ENCODE measurements at places on chromosomes 4 and X.

- no peak for DNase-seq
Measured at GRCh38 chr4:183443655-183444213, 702 bp upstream of the CDKN2AIP start.

DNA sequence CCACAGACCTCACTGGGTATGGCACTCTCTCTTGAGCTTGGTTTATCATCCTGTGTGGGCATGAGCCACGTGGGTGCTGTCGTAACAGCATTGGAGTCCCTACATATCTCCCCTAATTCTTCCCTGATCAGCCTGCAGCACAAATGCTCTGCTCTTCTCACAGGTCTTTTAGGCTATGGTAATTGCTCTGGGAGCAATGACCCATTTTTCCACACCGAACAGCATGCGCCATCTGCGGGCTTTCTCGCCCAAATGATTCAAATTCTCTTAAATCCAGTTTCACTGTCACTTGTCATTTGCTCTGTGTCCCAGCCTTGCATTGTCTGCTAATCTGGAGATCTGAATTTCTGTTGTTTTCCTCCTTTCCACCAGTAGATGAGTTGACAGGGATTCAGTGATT, 48.9 kb upstream of the GATB start:
- no peak for DNase-seq

DNA sequence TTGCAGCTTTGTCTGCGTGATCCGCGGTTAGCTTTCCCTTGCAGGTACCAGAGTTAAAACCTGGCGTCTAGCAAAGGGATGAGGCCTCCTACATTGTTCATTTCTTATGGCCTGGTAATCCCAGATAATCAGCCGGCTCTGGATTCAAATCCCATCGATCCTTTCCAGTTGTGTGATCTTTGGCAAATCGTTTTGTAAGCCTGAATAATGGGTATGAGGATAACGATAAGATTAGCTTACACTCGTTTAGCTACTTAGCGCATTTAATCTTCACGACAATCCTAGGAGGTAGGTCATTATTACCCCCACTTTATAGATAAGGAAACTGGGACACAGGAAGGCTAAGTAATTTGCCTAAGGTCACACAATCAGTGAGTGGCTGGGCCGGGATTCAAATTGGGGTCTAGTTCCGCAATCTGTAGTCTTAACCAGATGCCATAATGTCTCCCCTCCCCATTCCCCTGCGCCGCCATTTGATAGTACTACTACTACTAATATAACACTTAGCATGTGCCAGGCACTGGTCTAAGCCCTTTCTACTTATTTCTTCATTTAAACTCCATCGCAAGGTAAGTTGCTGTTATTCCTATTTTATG, 1.7 kb upstream of the UBA1 start:
- no peak for DNase-seq

DNA sequence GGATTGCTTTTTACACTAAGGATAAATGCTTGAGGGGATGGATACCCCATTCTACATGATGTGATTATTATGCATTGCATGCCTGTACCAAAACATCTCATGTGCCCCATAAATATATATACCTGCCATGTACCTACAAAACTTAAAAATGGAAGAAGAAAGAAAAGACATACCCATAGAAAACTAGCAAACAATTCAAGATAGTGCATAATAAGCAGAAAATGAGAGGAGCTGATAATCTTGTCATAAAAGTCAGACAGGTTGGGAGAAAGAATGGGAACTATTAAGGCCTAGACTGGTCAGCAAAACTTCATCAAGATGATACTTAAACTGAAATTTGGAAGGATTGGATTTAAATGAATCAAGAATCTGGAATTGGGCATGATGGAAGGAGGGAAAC, 21.6 kb upstream of the MAGEB17 start:
- DNase-seq, result no peak

- no peak for DNase-seq
Measured at GRCh38 chr4:99408346-99408745, 26.8 kb downstream of the ADH7 start.

- DNase-seq, result no peak
Measured at GRCh38 chrX:69618803-69619202, 2.9 kb downstream of the EDA start.

DNA sequence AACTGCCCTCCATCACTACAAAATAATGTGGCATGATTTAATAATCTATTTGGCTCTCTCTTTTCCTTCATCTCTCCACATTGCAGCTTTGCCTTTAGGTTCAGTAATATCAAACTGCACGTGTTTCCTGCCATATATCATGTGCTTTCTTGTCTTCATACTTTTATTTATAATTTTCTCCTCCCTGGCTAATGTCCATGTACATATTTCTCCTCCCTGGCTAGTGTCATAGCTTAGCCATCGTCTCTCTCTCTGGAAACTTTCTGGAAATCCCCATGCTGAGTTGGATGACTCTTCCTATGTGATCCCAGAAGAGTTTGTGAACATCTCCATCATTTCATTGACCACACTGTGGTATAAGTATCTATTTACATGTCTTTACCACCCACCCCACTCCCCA, 21.3 kb upstream of the PDGFC start:
- no peak for DNase-seq

GRCh38 chrX:7444967-7445366, 297.0 kb upstream of the PUDP start:
- no peak for DNase-seq

DNA sequence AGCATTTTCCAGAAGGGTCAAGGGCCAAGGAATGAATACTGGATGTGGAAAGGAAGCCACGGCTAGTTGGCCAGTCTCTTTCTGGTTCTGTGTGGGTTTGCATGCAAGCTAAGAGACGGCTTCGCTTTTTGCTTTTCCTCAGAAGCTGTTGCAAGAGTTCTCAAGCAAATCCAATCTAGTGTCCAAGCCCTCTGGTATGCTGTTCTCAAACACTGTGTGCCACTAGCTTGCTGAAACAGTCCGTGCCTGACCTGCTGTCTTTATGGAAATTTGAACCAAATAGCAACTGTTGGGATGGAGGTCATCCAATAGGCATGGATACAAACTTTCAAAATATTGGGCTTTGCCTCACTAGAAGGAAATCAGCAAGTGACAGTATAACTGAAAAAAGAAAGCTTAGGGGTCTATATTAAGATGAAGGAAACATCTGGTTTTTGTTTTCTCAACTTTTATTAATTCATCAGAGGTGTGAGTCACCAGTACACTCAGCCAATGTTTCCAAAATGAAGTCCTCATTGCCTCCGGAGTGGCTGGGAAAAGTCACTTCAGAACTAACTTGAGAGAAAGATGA, 70.5 kb downstream of the SLC9A6 start:
- no peak for DNase-seq

DNA sequence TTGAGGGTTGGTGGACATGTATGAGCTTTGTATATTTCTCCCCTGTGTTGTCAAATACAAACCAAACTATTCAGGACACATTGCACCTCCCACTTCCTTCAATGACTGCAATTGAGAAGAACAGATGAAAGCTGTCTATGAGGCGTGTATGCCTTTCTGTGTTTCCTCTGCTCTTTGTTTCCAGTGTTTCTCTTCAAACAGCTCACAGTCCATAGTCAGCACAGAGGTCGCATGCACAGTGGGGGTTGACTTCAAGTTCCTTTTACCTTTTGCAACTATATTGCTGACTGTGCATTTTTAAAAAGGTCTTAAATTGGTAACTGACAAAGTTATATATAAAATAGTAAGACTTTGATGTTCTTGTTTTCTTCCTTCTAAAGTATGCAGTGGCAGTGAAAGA, 957.8 kb downstream of the C4orf33 start:
- DNase-seq, result no peak

GRCh38 chrX:644304-645281, 14.0 kb downstream of the SHOX start:
- DNase-seq, result peak; percentile 59

DNA sequence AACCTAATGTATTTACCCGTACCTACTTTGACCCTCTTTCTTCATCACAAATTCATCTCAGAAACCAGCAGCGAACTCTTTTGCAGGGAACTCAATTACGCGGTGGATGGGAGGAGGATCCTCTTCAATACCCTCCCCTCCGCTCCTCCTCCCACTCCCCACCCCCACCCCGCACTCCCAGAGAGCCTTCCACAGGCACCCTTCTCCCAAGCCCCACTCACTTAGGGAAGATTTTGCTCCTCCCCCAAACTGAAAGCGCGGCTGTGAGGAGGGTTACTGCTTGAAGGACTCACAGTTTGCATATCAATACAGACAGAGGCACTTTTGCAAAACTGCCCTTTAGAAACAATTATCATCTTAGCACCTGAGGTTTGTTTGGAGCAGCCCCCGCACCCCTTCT, 960 bp upstream of the IL1RAPL1 start:
- DNase-seq, result peak; percentile 56

GRCh38 chrX:30060718-30061117, 154.6 kb upstream of the MAGEB2 start:
- no peak for DNase-seq

- DNase-seq, result no peak
Measured at GRCh38 chrX:148582353-148582752, 81.9 kb downstream of the AFF2 start.

DNA sequence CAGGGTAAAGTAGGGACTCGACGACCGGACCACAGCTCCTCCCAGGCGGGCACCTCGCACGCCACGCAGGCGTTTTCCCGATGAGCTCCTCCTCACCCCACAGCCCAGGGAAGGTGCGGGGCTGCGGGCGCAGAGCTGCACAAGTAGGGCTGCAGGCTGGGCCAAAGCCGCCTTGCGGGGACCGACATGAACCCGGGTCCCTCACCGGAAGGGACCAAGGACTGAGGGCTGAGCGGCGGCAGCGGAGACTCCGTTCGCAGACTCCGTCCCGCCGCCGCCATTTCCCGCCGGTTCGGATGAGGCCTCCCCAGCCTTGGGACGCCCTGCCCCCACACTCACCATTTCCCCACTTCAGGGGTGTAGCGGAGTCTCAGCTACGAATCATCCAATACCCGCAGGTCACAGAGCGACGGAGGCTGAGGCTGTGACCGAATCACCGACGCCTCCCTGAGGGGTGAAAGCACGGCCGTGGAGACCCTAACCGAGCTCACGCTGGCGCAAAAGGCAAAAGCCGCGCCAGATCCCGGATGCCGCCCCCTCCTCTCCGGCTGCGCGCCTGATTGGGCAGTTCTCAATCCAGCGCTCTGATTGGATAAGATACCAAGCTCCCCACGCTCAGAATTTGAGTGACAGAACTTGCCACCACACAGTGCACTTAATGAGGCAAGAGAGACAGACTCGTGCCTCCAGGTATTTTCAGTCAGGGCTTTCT, at the start of gene ZNF732:
Gene ZNF732, minus strand, starts transcription at position 506 of the 712 bp plus-strand sequence. Its CDS starts 164 bp downstream, at position 342.
- DNase-seq, result no peak

DNA sequence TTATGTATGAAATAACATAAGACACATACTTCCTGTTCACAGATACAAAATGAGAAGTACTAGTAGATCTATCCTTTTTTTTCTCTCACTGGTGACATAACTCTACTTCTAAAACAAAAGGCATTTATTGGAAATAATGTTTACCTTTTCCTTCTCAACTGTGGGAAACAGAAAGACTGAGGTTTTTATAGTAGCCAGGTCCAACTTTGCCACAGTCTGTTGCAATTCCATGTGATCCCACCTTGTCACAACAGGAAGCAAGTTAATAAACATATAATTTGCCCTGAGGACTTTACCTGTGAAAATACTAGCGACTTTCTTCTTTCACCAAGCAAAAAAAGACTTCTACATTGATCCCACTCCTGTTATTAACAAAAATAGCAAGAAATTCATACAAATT, 475.8 kb downstream of the PDGFC start:
- no peak for DNase-seq

DNA sequence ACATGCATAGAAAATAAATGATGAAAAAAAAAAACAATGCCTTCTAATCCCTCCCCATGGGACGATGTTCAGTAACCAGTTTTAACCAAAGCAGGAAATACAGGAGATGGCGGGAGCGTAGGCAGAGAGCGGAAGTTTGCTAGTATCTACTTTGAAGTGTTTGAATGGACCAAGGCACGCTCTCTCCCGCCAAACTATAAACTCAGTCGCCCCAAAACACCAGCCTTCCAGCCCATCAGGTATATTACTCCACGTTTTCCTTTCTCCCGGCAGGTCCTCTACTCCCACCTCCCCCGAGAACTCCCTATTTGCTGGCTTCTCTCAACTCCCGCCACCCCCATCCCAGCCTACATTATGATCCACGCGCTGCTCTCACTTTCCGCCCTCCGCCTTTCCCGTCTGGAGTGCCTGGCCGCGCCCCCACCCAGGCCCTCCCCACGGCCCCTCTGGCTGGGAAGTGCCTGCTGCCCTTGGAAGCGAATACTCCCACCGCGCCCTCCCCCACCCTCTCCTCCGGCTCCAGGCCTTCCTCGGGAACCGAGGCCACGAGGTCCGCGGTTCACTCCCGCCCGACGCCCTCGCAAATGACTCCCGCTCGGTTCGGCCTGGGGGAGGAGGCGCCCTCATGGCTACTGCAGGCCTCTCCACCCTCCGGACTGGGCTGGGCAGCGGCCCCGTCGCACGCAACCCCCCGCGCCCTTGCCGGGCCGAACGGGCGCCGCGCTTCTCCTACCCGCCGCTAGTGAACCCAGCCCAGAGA, 723 bp downstream of the DHX15 start:
- peak; percentile 79 for DNase-seq

DNA sequence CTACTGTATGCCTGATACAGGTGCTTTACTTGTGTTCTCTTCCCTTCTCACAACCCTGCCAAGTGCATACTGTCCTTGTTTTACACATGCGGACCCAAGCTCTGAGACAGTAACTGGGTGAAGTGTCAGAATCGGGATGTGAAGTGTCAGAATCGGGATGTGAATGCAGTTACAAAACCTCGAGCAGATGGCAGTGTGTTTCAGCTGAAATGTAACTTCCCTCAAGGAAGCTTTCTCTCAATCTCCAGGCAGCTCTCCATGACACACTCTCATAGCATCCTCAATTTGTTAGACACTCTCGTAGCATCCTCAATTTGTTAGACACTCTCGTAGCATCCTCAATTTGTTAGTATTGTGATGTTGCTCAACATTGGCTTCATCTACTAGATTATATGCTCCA, 1.1 kb upstream of the HPSE start:
- no peak for DNase-seq

GRCh38 chr4:90357117-90357710, 230.0 kb downstream of the CCSER1 start:
- no peak for DNase-seq

GRCh38 chrX:119870626-119871131, 854 bp downstream of the RNF113A start:
- DNase-seq, result peak; percentile 49

DNA sequence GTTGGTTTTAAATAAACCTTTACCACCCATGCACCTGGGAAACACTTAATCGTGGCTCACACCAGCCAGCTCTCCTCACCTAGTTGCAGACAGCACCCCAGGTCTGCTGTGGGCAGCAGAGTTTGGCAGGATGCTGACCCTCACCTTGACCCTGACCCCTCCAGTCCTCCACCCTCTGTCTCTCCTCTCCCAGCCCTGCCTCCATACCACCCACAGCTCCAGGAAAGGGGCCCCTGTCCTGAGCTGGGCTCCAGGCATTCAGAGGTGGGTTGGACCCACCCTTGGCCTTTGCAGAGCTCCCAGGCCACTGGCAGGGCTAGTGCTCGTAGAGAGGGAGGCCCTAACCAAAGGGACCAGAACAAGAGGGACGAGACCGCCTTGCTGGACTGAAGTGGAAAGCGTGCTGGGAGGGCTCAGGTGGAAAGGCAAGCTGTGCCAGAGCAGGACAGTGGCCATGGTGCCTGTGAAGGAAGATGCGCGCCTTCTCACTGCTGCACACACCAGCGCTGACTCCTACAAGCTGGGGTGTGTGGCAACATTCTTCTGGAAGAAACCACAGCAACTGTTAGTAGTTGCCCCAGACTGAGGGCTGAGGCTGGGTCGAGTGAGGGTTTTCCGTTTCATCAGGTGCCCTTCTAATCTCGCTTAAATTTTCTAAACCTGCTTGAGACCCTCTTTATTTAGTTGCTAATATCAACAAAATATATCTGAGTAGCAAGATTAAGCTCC, 10.7 kb upstream of the S100P start:
- DNase-seq, result no peak

- no peak for DNase-seq
Measured at GRCh38 chr4:156832886-156833285, 138.7 kb downstream of the PDGFC start.
